ENCODE measurements at places on chromosomes 6 and 20.

- DNase-seq: no peak
These were observed 107.5 kb downstream of the FAXC start for GRCh38 chr6:99241905-99242534.

DNA sequence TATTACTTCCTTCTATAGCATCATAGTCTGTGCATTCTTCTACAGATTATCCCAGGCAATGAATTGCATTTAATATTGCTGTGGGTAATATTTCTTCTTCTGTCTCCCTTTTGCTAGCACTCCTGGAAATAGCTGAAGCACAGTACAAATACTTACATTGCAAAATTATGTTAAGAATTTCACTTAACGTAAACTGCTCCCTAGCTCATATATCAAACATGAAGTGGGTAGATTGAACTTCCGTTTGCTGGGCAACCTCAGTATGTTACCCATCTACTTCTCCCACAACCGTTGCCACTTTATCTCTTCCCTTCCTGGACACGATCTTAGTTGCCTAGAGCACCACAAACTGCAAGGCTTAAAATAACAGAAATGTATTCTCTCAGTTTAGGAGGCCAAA lies 963.3 kb downstream of the KIF16B start:
- DNase-seq: no peak

GRCh38 chr6:128078276-128078675 lies 177.4 kb upstream of the THEMIS start:
- no peak for DNase-seq

GRCh38 chr6:111865909-111866546 lies 7.2 kb downstream of the FYN start:
- no peak for DNase-seq

Measured in stimulated activated CD4-positive, alpha-beta T cell treated with anti-CD3 and anti-CD28 coated beads, Interleukin-2, amount 100 ng/mL, for 24 hours (primary cell).